ENCODE measurements at places on chromosomes 4 and X.

DNA sequence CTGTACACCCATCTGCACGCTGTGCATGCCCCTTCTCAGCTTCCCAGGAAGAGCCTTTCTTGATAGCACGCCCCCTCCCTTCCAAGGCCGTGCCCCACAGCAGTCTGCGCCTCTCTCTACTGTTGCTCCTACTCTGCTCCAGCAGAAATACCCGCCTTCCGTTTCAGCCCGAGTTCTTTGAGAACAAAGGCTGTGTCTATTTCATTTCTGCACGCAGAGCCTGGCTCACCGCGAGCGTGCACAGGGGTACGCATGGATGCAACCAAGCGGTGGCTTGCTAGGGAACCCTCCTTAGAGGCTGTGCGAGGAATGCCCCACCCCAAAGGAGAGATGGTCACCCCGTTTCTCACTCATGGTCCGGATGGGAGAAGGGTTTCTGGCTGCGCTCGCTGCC lies 485 bp downstream of the AADAT start:
- DNase-seq: peak; percentile 37

DNA sequence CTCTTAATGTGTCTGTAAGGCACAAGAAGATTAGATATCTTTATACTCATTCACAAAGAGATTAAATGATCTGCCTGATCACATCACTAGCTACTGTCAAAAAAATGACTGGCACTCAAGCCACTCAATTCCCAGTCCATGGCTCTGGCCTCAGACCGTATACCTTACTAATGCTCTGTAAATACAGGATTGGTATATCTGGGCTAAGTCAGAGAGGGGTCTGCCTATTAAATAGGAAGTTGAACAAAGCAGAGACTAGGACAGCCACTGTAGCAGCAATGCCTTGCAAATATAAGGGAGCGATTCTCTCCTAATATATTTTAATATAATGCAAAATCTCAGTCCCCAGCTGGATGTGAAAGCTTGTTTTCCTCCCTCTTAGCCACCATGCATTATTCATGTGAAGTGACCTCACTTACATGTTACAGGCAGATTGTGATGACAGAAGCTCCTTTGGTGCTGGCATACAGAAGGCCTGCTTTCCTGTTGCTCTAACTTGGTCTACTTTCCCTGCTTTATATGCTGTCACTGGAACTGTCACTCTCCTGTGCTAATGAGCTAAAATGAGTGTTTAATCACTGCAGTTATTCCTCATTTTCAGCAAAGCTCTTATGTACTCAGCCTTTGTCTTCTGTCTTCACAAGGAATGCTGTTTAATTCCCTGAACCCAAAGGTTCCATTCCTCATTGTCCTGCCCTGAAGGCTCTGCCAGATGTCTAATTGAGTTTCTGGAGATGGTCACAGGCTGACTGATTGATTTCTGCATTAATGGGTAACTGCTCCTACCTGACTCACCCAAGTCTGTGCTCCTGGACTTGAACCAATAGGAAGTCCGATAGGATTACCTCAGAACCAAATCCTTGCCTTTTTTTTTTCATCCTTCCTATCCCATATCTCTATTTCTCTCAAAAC lies 578.2 kb downstream of the KLHL13 start:
- peak; percentile 2 for DNase-seq

DNA sequence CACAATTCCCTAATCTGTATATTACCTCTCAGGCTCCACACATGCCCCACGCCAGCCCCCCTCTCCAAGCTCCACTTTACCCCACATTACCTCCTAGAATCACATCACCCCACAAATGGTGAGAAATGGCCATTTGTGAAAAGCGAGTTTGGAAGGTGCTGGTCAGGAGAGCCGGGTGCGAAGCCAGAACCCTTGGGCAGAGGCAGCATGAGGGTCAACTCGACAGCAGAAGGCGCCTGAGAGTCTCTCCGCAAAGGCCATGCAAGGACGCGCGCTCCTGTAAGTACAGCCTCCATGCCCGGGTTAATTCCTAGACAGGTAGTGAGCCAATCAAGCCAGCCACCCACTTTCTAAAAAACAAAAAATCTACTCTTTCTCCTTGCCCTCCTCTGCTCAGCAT lies 42.4 kb downstream of the RHOXF2 start:
- no peak for DNase-seq

DNA sequence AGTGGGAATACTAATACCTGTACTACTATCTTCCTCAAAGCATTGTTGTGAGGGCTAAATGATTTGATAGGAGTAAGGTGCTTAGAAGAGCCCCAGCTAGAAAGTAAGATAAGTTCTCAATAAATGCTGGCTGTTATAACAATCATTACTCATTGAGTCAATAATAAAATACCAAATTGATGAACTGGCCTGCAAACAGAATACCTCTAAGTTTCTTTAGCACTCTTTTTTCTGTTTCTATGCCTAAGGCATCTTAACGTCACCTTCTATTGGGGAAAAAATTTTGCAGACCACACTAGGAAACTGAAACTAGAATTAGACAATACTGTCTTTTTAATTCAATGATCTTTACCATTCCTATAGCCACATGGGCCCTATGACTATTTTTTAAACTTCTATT lies 1.2 kb downstream of the CLTRN start:
- DNase-seq: no peak

DNA sequence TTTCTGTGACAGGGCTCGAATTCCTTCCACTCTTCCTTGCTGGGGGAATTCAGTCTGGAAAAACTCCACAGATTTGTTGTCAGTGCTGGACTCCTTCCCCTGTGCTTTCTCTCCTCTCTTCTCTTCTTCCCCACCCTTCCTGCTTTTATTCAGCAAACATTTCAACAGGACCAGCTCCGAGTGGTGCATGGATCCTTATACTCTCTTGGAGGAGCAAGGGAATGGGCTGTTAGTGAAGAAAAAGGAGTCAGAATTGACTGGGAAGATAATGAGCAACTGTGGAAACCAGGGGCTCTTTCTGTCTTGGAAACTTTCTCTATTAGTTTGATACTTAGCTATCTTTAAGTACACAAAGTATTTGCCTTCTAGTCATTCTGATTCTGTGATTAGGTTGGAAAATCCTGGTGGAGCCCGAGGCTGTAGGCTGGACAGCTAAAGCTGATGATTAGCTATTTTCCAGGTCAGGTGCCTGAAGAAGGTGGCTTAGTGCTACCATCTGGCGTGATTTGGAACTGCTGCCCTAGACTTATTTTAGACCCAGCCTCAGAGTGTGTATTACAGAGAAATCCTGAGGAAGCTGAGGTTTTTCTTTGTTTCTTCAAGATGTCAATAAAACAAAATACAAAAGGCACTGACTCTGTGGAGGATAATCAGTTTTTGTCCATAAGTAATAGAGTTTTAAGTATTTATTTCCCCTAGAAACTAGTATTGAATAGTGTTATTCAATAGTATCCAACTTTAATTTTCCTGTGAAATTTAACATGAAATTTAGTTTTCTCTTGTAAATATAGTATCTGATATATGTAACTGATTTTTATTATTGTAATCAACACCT lies 38.4 kb downstream of the NAP1L5 start:
- peak; percentile 19 for DNase-seq

- DNase-seq: no peak
Measured at GRCh38 chrX:129696463-129697155, 41.9 kb upstream of the APLN start.

DNA sequence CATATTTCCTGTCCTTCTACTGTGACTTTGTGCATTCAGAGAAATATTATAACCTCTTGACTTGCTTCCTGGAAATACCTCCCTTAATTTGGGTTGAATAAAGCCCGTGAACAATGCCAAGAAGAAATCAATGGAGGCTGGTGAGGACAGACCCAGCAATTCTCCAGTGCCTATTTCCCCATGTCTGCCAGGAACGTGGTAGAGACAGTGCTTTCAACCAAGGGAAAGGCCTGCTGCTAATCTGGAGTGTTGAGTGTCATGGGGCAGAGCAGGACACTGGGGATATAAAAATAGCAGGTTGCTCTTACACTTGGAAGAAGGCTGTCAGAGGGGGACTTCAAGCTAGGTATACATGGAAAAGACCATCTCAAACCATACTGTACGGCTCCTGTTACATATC lies 19.9 kb downstream of the TSC22D3 start:
- no peak for DNase-seq

DNA sequence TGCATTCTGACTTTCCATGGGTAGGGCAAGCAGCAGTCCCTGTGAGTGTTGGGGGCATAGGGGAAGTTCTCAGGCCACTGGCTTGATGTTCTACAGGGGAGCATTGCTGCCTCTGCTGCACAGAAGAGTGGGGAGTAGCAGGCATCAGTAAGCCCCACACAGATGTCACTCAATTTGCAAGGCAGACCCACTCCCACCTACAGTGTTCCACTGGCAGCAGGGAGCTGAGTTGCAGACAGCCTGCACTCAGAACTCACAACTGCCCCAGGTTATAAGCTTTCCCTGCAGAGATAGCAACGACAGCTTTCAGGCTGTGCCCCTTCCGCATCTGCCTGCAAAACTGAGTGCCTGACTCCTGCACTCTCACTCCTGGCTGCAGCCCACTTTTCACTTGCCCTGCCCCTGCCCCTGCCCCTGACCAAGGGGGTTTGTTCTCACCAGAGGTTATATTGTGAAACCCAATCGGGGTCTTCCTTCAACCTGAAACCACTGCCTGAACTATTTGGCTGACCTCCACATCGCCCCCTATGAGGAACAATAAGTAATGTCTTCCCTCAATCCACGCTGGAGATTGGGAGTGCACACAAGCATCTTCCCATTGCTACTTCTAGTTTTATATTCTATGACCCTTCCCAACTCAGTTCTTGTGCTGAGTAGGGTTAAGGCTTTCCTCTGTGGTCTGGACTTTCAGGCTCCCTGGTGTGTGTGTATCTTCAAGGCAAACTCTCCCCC lies 227.4 kb upstream of the CXorf51B start:
- DNase-seq: no peak

- DNase-seq: no peak
Measured at GRCh38 chr4:112916868-112917267, 132.6 kb upstream of the ANK2 start.

DNA sequence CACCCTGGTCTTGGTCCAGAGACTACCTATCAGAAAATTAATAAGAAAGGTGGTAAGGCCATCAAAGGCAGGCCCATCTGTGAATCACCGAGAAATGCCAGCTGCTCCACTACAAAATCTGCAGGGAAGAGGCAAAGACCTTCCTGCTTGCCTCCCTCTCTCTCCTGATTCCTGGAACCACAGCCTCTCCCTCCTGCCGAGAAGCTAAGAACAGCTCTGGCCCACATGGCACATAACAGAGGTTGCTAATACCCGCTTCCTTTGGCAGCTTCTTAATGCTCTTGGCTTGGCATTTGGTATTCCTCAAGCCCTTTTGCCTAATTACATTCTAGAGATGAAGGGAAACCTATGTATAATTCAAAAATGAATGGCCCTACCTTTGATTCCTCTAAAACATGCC lies 32.9 kb downstream of the RAI2 start:
- DNase-seq: no peak

DNA sequence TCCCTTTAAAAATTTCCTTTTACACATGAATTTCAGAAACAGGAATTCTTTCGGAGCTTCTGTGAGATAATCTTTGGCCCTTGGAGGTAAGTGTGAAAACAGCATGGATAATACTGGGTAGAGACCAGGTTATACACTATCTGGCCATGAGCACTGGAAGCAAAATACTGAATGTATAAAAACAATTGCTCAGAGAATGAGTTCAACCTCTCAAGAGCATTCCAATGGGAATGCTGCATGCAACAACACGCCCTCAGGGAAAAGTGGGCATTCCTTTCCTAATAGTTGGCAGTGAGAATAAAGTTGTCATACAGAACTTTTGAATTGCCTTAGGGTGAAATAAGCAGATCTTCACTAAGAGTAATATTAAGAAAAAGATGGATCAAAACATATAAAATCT lies 574.8 kb upstream of the DIPK2B start:
- peak; percentile 5 for DNase-seq

- DNase-seq: no peak
Measured at GRCh38 chrX:44989995-44990770, 117.2 kb downstream of the KDM6A start.

DNA sequence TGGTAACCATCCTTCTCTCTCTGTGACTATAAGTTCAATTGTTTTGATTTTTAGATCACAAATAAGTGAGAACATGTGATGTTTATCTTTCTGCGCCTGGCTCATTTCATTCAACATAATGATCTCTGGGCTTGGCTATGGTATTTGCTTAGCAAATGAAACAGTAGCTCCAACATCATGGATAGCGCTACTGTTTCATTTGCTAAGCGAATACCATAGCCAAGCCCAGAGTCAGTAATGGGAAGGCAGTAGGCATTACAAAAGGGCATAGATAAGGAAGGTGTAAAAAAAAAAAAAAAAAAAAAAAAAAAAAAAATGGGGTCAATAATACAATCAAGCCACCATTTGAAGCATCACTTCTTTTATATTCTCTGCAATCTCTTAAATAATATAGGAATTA lies 469.0 kb upstream of the ATOH1 start:
- DNase-seq: no peak

DNA sequence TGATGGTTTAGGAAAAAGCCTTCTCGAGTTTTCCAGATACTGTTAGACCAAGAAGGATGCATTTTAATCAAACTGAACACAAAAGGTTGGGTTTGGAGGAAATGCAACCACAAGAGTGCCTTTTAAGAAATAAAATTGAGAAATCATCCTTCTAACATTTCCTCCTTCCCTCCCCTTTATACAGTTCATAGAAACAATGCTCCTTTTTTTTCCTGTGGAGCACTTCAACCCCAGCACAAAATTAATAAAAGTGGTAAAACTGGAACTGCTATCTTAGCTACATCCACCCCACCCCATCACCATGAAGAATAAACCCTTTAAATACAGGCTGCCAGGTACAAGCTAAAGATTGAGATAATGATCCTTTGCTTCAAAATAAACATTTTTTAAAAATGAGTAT lies 211.1 kb downstream of the RELL1 start:
- DNase-seq: no peak

DNA sequence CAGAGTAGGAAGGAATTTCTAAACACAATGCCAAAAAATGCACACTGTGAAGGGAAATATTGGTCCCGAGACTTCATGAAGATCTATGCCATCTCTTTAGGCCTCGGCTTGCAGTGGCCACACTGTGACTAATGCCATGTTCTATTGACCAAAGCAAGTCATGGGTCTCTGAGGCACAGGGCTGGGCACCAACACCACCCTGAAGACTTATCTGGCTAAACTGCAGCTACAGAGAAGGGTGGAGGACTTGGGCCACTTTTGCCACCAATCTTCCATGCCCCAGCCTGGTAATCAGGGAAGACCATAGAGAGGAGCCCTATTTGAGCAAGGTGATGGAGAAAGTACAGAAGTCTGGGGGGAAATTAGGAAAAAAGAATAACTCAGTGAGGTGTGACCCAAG lies 42.1 kb downstream of the HMX1 start:
- DNase-seq: no peak

DNA sequence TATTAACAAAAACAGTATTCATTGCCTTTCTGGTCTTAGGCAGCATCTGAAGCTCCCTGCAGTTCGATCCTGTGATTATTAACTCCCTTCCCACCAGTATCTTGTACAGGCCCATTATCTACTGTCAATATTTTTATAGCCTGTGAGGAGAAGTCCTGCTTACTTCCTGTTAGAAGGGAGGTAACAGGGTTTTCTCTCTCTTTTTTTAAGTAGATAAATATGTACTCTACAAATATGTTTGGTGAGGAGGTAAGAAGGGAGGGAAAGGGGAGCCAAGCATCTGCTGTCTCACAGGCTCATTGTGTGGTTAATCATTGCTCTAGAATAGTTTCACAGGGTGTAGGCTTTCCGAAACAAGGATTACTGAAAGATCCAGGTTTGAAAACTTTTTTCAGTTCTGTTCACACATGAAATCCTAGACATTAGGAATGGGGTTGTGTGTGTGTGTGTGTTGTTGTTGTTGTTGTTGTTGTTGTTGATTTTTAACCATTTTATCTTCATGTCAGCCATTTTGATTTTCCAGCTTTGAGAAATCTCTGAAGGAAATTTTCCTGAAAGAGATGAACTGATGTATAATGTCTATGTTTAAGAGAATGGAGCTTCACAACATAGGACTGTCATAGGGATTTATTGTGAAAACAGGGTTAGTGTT lies 14.2 kb downstream of the ATOH1 start:
- DNase-seq: no peak

Measured in NCI-H1105 treated with DMSO at 0.1 percent for 48 hours (cell line).